ENCODE measurements at places on chromosomes 16 and 17.

DNA sequence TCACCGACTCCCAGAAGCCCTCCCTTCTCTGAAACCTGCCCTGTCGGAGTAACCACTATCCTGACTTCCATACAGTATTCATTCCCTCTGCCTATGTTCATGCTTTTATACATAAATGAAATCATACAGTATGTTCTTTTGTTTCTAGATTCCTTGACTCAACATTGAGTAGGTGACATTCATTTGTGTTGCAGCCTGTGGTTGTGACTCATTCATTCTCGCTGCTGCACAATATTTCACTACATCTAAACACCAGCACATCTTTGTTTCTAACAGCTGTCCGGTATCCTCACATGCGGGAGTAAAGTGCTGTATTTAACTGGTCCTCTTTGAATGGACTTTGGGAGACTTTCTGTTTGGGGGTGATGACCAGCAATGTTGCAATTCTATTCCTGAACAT is 135.0 kb upstream of the FOXF1 start:
- peak; percentile 84 for DNase-seq

DNA sequence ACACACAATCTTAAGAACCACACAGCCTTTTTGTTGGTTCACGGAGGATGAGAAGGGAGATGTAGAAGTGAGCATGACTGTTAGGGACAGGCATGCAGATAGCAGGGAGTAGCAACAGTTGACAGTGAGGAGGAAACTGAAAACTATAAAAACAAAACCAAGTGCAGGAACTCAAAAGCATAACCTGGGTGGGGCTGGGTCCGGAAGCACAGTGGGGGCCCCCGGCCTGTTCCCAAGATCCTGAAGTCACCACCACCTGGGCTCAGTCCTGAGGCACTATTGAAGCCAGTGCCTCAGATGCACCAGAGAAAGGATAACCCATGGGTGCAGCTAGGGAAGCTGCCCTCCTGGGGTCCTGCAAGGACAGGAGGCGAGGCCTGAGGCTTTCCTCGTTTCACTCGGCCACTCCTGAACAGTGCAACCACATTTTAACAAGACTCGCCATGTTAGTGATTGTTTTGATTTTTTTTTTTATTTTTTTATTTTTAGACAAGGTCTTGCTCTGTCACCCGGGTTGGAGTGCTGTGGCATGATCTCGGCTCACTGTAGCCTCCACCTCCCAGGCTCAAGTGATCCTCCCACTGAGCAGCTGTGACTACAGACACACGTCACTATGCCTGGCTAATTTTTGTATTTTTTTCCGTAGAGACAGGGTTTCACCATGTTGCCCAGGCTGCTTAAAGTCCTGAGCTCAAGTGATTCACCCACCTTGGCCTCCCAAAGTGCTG is 27.7 kb upstream of the CBX4 start:
- no peak for DNase-seq

DNA sequence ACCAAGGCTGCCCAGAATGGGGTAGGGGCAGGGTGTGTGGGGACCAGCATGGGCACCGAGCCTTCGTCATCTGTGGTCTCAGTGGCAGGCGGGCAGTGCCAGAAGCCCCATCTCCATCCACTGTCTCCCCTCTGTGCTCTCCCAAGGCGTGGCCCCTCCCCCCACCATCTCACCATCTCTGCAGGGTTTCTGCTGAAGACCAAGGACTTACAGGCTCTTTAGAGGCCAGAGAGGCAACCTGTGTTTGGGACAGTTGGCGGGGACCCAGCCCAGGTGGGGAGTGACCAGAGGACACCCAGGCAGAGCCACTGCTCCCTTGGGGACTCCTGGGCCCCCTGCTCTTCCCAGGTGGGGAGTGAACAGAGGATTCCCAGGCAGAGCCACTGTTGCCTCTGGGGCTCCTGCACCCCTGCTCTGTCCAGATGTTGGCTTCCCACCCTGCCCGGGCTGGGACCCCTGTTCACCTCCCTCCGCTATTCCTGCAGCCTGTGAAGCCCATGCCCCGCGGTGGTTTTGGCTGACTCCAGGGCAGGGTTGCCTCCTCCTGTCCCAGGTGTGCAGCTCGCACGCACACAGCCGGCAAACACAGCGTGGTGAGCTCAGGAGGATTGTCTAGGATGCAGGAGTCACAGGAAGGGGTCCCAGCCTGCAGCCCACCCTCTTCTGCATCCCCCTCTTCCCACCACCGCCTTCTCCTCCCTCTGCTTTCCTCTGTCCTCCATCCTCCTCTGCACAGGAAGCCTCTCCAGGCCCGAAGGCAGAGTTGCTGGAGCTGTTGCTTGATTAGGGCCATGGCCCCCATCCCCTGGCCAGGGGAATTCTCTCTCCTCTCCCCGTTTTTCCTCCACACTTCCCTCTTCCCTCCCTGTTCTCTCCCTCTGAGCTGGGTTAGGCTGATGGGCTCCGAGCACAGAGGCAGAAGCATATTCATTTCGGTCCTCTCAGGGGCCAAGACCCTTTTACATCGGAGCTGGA is 45.0 kb downstream of the SLC7A5 start:
- no peak for DNase-seq

GRCh38 chr17:9647014-9647413 is 1.7 kb downstream of the USP43 start:
- no peak for DNase-seq

DNA sequence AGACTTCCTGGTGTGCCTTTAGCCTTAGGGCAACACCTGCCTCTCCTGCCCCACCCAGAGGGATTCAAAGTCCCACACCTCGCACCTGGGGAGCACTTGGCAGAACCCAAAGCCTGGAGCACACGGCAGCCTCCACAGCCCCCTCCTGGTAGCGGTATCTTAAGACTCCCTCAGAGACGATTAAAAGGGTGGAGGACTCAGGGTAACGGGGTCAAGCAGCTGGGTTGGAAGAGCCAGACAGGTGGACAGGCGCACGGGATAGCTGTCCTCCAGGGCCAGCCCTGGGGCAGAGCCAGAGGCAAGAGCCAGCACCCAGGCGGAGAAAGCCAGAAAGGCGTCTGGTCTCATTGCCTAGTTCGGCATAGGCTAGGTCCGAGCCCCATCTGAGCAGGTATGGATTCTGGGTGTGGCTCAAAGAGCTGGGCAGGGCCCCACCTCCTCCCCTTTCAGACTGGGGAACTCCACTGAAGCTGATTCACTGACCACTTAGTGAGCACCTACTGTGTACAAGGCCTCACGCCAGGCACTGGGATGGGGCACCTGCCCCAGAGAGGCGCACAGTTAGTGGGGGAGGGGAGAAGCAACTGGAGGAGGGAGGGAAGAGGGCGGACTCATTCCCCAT is 55.0 kb upstream of the MEAK7 start:
- DNase-seq = no peak

DNA sequence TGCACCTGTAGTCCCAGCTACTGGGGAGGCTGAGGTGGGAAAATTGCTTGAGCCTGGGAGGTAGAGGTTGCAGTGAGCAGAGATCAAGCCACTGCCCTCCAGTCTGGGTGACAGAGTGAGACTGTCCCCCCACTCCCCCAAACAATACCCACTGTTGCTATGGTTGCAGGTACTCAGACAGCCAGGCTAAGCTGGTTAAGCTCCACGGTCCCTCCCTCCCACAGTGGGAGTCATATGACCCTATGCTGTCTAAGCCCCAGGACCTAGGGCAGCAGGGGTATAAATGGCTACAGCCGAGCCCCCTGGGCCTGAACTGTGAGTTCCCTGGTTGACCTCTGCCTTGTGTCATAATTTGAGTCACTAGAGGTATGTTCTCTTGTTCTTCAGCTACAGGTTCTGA is 15.9 kb upstream of the RPRML start:
- DNase-seq = no peak

GRCh38 chr17:28514561-28515002 is 8.4 kb downstream of the FOXN1 start:
- no peak for DNase-seq

- DNase-seq = no peak
Observed at GRCh38 chr17:67518876-67519275, 141.8 kb downstream of the PITPNC1 start.

DNA sequence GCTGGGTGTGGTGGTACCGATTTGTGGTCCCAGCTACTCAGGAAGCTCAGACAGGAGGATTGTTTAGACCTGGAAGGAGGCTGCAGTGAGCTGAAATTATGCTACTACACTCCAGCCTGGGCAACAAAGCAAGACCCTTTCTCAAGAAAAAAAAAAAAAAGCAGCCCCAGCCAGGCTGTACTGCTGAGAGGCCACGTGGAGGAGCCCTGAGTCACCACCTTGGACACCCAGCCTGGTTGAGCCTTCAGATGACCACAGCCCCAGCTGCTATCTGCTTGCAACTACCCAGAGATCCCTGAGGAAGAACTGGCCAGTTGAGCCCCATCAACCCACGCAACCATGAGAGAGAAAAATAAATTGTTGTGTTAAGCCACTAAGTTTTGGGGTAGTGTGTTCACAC is 23.6 kb upstream of the GPRC5C start:
- DNase-seq = no peak

GRCh38 chr16:2194852-2195321 is 1.5 kb downstream of the CASKIN1 start:
- no peak for DNase-seq

DNA sequence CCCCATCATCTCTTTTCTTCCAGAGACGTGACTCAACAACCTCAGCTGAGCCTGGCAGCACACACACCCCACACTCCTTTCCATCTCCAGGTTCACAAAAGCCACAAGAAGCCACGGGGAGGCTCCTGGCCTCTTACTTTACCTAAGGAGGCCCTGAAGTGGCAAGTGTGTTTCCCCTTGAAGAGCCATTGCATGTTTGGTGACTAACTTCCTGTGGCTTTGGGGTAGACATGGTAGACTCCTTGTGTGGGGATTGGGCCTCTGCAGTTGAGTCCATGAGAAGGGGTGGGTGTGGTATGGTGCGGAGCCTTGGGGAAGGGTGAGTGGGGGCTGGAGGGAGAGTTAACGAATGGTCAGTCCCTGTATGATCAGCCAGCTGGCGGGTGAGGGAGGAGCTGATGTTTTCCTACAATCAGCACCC is 24.2 kb downstream of the SAP30BP start:
- DNase-seq = no peak

- DNase-seq = no peak
Observed at GRCh38 chr16:2008009-2008526, 1.6 kb downstream of the ZNF598 start.

DNA sequence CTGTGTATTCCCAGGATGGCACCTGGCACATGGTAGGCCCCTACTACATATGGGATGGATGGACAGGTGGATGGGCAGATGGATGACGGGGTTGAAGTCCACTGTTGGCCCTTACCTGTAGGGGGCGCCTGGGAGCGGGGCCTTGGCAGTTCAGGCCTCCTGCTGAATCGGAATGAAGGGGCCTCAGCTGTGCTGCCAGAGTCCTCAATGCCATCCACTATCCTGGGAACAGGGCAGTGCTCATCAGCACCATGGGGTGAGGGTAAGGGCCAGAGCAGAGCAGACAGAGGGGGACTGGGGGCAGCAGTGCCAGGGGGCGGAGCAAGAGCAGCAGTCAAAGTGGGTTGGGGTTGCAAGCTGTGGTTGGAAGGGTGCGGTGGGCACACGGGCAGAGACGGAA is 8.3 kb upstream of the RAB5C start:
- no peak for DNase-seq

GRCh38 chr16:53913099-53913870 is 209.3 kb downstream of the FTO start:
- DNase-seq = peak; percentile 64

GRCh38 chr17:7835814-7836595 is 2.0 kb downstream of the KDM6B start:
- no peak for DNase-seq

- peak; percentile 51 for DNase-seq
Observed at GRCh38 chr16:86882586-86883280, 304.4 kb downstream of the FOXL1 start.

DNA sequence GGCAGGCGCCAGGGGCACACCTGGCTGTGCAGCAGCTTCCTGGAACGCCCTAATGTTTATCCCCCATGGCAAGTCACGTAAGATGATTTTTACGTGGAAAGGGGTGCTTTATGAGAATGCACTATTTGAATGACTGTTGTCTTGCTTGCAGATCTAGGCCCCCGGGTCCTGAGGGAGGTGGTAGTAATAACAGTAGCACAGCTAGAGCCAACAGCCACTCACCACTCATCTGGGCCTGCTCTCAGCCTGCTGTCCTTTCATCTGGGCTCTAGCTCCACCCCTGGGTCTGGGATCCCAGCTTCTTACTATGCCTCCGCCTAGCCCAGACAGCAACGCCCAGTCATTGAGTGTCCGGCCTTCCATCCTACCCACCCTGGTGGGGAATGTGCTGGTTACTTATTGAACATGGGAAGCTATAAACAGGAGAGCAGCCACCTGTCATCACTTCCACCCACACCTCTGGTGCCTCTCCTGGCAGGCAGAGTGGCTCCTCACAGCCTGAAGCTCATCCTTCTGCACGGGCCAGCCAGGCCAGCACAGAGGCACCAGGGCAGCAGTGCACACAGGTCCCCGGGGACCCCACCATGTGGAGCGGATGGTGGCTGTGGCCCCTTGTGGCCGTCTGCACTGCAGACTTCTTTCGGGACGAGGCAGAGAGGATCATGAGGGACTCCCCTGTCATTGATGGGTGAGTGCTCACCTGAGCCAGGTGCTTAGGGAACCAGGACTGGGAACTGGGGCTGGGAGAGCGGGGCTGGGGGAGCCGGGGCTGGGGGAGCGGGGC is 16.6 kb downstream of the DPEP1 start:
- no peak for DNase-seq

DNA sequence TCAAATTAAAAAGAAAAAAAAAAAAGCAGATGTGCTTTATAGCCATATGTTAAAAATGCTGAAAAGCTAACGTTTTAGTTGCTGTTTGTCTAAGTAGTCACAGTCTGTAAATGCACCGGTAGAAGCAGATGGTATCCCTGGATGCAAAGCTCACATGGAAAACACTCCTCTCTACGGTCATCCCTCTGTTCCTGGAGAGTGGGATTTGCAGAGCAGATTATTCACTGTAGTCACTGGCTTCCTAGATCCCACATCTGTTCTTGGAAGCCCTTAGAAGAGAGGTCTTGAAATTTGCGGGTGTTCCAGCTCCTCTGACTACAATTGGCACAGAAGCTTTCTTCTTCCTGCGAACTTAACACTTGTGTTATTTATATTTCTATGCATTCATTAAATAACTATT is 186.6 kb downstream of the PMP22 start:
- DNase-seq = no peak

DNA sequence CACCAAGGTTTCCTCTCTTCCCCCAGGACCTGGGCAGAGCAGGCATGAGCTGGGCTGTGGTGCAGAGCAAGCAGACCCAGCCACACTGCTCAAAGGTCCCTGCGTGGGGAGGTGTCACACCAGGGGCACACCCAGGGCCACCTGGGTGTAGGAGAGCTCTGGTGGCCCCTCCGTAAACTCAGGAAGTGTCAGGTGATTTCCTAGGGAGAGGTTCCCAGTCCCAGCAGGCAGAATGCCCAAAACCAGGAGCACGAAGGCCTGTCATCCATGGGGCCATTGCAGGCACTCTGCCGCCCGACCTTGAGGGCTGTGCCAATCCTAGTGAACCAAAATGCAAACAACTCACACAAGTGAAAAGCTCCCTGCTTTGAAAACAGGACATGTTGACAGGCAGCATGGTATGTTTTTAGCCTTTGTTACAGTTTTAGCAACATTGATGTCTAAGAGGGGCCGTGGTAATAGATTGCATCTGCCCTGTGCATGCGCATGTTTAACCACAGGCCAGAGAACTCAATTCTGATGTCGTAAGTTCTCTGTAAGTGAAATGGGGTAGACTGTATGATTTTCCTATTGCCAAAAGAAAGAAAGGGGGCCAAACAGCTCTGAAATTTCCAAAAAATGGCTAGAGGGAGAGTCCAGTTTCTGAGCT is 21.3 kb downstream of the CIBAR2 start:
- no peak for DNase-seq

- no peak for DNase-seq
Observed at GRCh38 chr16:7140899-7141298, 191.7 kb upstream of the RBFOX1 start.

Measured in non-pigmented ciliary epithelial cell (primary cell).